ENCODE measurements at places on chromosomes 5 and 9.

GRCh38 chr5:4271193-4271592 is 675.6 kb downstream of the IRX1 start:
- no peaks in the 10 kb centered on the region for H3K27me3 ChIP-seq
- no peak overlapping the region for H3K27ac ChIP-seq
- DNase-seq, result no peak
- H3K4me3 ChIP-seq, result no peak overlapping the region

- H3K4me3 ChIP-seq, result no peak overlapping the region
- peaks cover 16% of the 10 kb centered on the region for H3K4me1 ChIP-seq
- H3K36me3 ChIP-seq, result peaks cover 4% of the 10 kb centered on the region
- DNase-seq, result no peak
- no peak overlapping the region for H3K27ac ChIP-seq
These were observed 28.8 kb downstream of the NR3C1 start for GRCh38 chr5:143374496-143375217.

- H3K4me3 ChIP-seq, result no peak overlapping the region
- H3K27ac ChIP-seq, result no peak overlapping the region
- no peak for DNase-seq
- H3K4me1 ChIP-seq, result no peaks in the 10 kb centered on the region
These were observed 56.3 kb upstream of the ELL2 start for GRCh38 chr5:96017951-96018350.

DNA sequence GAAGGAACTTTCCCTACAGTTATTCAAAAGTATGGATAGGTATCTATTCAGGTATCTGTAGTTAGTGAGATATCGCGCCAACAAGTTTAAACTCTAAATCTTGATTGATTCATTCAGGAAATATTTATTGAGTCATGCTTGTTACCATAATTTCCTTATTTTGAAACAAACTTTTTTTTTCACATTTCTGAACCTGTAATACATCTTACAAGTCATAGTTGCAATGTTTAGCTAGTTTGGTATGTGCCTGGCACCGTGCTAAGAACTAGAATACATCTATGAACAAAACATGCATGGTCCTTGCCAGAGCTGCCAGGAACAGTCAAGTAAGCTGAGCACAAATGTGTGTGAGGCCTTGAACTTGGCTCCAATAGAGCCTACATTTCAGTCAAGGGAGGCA is 226.4 kb downstream of the PCSK5 start:
- no peak overlapping the region for H3K27ac ChIP-seq
- no peaks in the 10 kb centered on the region for H3K36me3 ChIP-seq
- H3K4me1 ChIP-seq, result no peaks in the 10 kb centered on the region
- no peaks in the 10 kb centered on the region for H3K27me3 ChIP-seq
- no peak overlapping the region for H3K4me3 ChIP-seq
- DNase-seq, result no peak

- H3K27ac ChIP-seq, result no peak overlapping the region
- no peak overlapping the region for H3K4me3 ChIP-seq
- no peaks in the 10 kb centered on the region for H3K36me3 ChIP-seq
- H3K4me1 ChIP-seq, result peaks cover 54% of the 10 kb centered on the region
These were observed 12.1 kb upstream of the DIPK1B start for GRCh38 chr9:136700304-136700703.

- H3K4me1 ChIP-seq, result peaks cover 19% of the 10 kb centered on the region
- H3K27ac ChIP-seq, result no peak overlapping the region
- peak overlapping the region; percentile 53 for H3K4me3 ChIP-seq
- DNase-seq, result peak; percentile 36
- H3K36me3 ChIP-seq, result no peaks in the 10 kb centered on the region
These were observed 571 bp downstream of the PPIC start for GRCh38 chr5:123035918-123036390.

- H3K36me3 ChIP-seq, result no peaks in the 10 kb centered on the region
- H3K27me3 ChIP-seq, result peaks cover 51% of the 10 kb centered on the region
- no peak overlapping the region for H3K27ac ChIP-seq
- H3K4me1 ChIP-seq, result peaks cover 33% of the 10 kb centered on the region
- H3K4me3 ChIP-seq, result no peak overlapping the region
- peak; percentile 57 for DNase-seq
These were observed 12.1 kb upstream of the EGFL7 start for GRCh38 chr9:136650648-136651047.

GRCh38 chr5:6158974-6159831 is 219.1 kb downstream of the MED10 start:
- H3K36me3 ChIP-seq, result no peaks in the 10 kb centered on the region
- no peak overlapping the region for H3K27ac ChIP-seq
- DNase-seq, result no peak
- H3K4me1 ChIP-seq, result no peaks in the 10 kb centered on the region
- no peaks in the 10 kb centered on the region for H3K27me3 ChIP-seq

- no peaks in the 10 kb centered on the region for H3K27me3 ChIP-seq
- H3K4me1 ChIP-seq, result peaks cover 35% of the 10 kb centered on the region
- DNase-seq, result peak; percentile 57
These were observed 48.3 kb downstream of the EHMT1 start for GRCh38 chr9:137666955-137667670.

- no peak overlapping the region for H3K4me3 ChIP-seq
- H3K4me1 ChIP-seq, result no peaks in the 10 kb centered on the region
- H3K27ac ChIP-seq, result no peak overlapping the region
- DNase-seq, result no peak
These were observed 140.3 kb upstream of the CHD1 start for GRCh38 chr5:99068944-99069650.

- no peak overlapping the region for H3K27ac ChIP-seq
- DNase-seq, result no peak
These were observed 131.1 kb upstream of the TUT7 start for GRCh38 chr9:86485359-86485758.

GRCh38 chr5:116598911-116599310 is 24.3 kb upstream of the SEMA6A start:
- no peaks in the 10 kb centered on the region for H3K27me3 ChIP-seq
- H3K4me1 ChIP-seq, result no peaks in the 10 kb centered on the region
- no peak overlapping the region for H3K4me3 ChIP-seq
- H3K36me3 ChIP-seq, result no peaks in the 10 kb centered on the region

GRCh38 chr5:72647806-72648205 is 140.6 kb upstream of the ZNF366 start:
- no peak for DNase-seq
- H3K36me3 ChIP-seq, result no peaks in the 10 kb centered on the region
- peaks cover 5% of the 10 kb centered on the region for H3K27me3 ChIP-seq
- H3K4me3 ChIP-seq, result no peak overlapping the region
- no peak overlapping the region for H3K27ac ChIP-seq

DNA sequence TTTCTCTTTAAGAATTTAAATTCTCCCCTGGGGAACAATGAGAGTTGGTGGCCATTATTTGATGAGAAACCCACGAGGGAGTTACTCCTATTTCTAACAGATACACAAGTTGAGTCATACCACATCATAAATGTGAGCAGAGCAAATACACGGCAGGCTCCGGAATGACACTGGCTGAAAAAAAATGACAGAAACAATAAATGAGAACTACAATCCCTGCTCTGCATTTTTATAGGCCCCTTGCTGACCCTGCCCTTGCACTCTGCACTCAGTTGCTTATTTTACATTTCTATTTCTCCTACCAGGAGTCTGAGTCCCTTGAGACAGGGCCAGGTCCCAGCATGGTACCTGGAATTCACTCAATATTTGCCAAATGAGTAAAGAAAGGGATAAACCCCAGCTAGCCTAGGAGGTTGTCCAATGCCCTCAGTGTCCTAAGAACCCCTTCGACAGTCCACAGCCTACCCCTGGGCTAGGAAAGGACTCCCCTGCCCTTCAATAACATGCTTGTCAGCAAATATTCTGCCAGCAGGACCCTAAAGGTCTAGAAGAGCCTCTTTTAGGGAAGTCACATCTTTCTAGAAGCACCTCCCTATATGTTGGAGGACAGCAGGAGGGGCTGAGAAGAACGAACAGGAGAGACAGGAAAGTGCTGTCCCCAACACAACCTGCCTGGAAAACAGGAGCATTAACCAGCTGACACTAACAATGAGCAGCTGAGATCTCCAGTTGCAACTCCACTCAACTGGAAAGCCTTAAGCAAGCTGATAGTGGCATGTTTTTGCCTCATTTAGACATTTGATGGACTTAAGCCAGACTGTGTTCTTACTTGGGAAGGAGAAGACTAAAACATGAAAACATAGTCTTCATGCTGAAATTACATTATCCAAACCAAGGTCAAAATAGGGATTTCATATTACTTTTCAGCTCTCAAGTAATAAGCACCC is 191.2 kb downstream of the ACTL7B start:
- H3K36me3 ChIP-seq, result no peaks in the 10 kb centered on the region
- H3K27ac ChIP-seq, result no peak overlapping the region
- H3K4me1 ChIP-seq, result no peaks in the 10 kb centered on the region
- no peak overlapping the region for H3K4me3 ChIP-seq
- DNase-seq, result no peak
- no peaks in the 10 kb centered on the region for H3K27me3 ChIP-seq

- no peaks in the 10 kb centered on the region for H3K36me3 ChIP-seq
- H3K4me1 ChIP-seq, result no peaks in the 10 kb centered on the region
- no peak overlapping the region for H3K27ac ChIP-seq
- DNase-seq, result no peak
These were observed 349.1 kb downstream of the CTNND2 start for GRCh38 chr5:11555171-11555570.

GRCh38 chr5:134600600-134600999 is 32.0 kb downstream of the SAR1B start:
- H3K4me3 ChIP-seq, result no peak overlapping the region
- DNase-seq, result no peak
- no peaks in the 10 kb centered on the region for H3K36me3 ChIP-seq
- H3K27me3 ChIP-seq, result no peaks in the 10 kb centered on the region
- no peaks in the 10 kb centered on the region for H3K4me1 ChIP-seq

Data from B cell (primary cell).